ENCODE measurements at places on chromosomes 11 and 22.

- DNase-seq = no peak
These were observed 4.3 kb upstream of the OR51V1 start for GRCh38 chr11:5204787-5205186.

- DNase-seq = no peak
These were observed 10.6 kb downstream of the RAB6A start for GRCh38 chr11:73750228-73750627.

DNA sequence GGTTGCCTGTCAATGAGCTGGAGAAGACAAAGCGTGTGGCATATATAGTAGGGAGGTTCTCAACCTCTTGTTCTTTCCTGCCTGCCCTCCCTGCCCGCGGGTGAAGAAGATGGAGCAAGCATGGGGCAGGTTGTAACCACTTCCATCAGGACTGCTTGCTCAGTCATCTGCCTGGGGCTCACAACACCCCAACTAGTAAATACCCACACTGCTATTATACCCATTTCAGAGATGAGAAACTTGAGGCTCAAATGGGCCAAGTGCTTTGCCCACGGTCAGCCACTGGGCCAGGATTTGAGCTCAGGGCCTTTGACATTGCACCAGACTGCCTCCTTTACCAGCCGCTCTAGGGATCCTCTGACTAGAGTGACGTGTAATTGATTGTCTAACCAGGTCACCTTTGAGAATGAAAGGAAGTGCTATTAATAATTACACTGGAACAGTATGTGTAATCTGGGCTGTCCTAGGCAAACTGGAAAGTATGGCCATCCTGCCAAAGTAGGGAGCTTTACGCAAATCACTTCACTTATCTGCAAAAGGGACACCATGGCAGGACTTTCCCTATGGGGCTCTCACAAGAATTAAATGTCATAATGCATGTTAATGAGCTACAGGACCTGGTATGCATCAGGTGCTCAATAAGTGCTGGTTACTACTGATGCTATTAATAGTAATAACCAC, 2.8 kb upstream of the CDC42EP1 start:
- DNase-seq = no peak

DNA sequence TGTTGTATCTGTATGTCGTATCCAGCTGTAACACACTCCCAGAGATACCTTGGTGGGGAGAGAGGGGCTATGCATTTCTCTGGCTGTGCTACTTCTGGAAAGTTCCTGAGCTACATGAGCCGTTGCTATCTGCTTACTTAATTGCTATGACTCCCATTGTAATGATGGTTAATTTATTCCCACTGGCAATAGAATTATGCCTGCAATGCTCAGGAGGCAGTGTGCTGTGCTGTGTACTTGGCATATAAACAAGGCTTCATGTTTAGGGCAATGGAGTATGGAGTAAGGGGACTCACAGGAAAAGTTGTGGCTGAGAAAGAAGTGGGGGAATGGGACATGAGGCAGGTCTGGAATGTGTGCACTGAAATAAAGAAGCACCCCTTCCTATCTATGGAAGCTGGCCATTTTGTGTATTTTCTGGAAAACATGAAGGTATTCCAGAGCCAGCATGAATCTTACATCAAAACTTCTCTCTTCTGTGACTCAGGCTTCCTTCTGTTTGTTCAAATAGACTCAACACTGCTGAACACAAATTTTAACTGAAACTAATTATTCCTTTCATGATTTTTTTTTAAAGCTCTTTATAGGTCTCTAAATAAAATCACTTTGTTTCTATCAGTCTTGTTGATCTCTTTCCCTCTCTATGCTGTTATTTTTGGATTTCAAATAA, 40.6 kb downstream of the CD44 start:
- DNase-seq = no peak

DNA sequence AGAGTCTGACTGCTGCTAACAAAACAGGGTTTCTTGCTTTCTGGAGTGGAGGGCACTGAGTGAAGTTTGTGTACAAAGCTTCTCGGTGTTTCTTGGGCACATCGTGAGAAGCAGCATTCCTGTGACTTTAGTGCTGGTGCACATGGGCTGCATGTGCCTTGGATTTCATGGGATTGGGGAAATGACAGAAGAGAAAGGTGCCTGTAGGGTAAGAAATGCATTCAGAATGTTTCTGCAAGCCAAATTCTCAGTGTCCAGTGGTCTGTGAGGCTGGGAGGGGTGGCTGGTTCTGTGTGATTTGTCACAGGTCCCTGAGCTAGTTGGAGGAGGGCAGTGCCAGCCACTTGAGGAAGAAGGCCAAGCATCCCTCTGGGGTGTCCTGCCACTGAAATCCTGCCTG, 404.2 kb upstream of the NARS2 start:
- no peak for DNase-seq

- no peak for DNase-seq
These were observed 686 bp downstream of the LMF2 start for GRCh38 chr22:50506611-50507420.

GRCh38 chr22:35258191-35258988, 1.1 kb downstream of the HMGXB4 start:
- DNase-seq = no peak

- DNase-seq = no peak
These were observed 9.0 kb upstream of the USP28 start for GRCh38 chr11:113884361-113884836.

GRCh38 chr11:98358551-98358950, 662.2 kb upstream of the CNTN5 start:
- DNase-seq = no peak

- DNase-seq = no peak
These were observed 82.4 kb downstream of the AASDHPPT start for GRCh38 chr11:106159836-106160235.

DNA sequence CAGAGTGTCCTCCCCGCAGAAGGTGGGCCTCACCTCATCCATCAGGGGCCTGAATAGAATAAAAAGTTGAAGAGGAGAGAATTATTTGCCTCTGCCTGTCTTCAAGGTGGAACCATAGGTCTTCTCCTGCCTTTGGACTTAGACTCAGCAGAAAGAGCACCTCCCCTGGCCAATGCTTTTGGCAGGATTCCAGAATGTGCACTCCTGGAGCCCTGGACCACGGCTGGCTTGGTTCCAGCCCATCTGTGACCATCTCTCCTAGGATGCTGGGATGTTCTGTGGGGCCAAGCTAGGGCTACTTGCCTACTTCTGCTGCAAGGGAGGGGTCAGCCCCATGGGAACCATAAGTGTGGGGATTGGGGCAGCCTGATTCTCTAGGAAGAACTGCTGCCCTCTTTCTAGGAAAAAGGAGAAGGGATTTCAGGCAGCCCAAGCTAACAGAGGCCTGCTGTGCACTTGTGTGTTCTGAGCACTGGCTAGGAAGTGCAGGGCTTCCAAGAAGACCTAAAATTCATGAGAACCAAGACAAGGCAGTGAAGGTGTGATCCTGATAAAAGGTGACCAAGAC, 32.2 kb upstream of the SHANK2 start:
- DNase-seq = no peak

GRCh38 chr11:2315395-2316168, 13.8 kb downstream of the TSPAN32 start:
- no peak for DNase-seq

GRCh38 chr11:112163875-112164685, at the start of gene IL18:
Gene IL18 (minus strand): TSS chr11:112164094. CDS start chr11:112155053, 9,041 bp downstream.
- DNase-seq = peak; percentile 32

- DNase-seq = no peak
These were observed 545 bp upstream of the ZDHHC13 start for GRCh38 chr11:19116276-19116970.

- no peak for DNase-seq
These were observed 25.5 kb upstream of the OSBPL5 start for GRCh38 chr11:3190600-3190999.

DNA sequence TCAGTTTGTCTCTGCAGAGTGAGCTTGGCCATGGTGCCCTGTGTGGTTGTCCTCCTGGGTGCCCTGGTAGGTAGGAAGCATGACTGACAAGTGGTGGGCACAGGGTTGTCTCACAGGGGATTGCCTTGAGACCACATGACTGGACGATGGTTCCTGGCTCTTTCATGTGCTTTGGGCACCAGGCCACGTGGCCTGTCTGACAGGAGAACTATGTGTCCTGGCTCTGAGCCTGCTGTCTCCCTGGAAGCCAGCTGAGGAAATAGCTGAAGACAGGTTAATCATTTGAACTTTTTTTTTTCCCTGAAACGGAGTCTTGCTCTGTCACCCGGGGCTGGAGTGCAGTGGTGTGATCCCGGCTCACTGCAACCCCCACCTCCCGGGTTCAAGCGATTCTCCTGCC, 93.2 kb downstream of the LDLRAD3 start:
- DNase-seq = no peak

DNA sequence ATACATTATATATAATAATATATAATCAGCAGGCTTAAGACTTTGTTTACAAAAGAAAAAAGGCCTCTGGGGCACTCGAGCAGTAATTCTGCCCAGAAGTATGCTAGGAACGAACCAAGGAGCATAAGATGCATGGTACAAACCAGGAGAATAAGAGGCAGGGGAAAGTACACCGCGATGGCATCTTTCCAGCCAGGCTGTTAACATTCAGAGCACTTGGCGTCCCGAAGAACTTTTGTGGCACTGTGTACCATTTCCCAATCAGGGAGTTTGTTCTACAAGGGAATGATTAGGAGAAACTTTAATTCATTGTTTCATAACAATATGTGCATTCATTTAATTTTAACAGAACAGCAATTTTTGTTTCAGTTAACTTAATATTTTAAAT, 125.1 kb downstream of the WT1 start:
- DNase-seq = no peak

GRCh38 chr11:132942611-132943356, 589.5 kb downstream of the OPCML start:
- no peak for DNase-seq

GRCh38 chr11:61042961-61043540, 59.2 kb upstream of the CD5 start:
- peak; percentile 50 for DNase-seq

GRCh38 chr11:35751664-35752061, 89.1 kb downstream of the TRIM44 start:
- no peak for DNase-seq

- peak; percentile 63 for DNase-seq
These were observed at the start of gene PHLDA2 for GRCh38 chr11:2928605-2929530. Gene PHLDA2 (minus strand): TSS chr11:2929420. CDS start chr11:2929364, 56 bp downstream.

- DNase-seq = peak; percentile 9
These were observed 32.0 kb downstream of the LRRC32 start for GRCh38 chr11:76638270-76639197.

DNA sequence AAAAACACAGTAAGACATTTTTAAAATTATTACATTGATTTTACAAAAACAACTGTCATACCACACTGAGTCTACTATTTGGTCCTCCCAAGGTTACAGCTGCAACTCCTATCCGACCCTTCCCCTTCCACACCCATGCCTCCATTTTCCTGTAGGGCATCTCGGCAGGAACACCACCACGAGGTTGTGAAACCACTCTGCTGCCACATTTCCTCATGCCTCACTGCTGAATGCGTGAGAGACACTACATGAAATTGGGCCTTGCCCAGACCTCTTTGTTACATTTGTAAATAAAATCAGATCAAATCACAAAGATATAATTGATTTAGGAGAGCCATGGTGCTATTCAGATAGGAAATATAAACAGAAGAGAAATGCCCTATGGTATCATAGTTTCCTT, 2.0 kb downstream of the ARHGAP32 start:
- no peak for DNase-seq

DNA sequence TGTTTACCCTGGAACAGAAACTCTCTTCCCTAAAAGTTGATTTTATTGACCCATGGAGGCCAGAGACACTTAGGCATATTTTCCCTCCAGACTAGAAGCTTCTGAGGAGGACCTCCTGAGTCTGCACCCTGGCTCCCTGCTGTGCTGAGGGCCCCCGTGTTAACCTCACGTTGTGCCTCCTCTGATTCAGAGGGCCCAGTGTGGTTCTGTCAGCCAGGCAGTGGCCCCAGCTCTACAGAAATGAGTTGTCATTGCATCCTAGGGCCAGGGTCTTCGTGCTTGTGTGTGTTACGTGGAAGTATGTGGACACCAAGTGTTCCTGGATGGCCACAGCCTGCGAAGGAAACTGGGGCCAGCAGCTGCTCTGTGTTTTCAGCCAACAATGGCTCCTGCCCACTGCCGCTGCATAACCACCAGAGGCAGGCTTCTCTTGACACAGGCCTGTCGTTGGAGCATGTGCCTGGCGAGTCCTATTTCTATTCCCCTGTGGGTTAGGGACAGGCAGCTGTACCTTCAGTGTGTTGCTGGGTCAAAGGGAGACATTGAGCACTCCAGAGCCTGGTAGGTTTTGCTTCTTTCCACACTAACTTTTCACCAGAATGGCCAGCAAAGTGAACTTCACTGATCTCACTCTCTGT, 44.5 kb downstream of the MED15 start:
- no peak for DNase-seq

GRCh38 chr11:65562788-65563187, 4.6 kb upstream of the LTBP3 start:
- DNase-seq = no peak

DNA sequence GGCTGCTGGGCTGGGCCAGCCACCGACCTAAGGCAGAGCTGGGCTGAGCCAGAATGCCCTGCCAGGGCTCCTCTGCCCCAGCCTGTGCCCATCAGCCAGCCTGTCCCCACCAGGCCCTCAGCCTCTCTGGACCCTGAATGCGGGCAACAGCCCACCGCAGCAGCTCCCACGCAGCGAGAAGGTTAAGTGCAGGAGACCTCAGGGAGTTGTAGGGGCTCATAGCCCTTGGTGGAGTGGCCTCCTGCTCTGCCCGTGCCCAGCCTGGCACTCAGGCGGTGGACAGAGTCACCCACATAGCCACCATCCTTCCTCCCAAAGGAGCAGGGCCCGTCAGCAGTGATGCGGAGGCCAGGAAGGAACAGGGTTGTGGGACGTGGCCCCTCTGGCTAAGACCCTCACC, 19.1 kb downstream of the WNT7B start:
- DNase-seq = no peak

- no peak for DNase-seq
These were observed 559 bp downstream of the SNX19 start for GRCh38 chr11:130915603-130916237.

DNA sequence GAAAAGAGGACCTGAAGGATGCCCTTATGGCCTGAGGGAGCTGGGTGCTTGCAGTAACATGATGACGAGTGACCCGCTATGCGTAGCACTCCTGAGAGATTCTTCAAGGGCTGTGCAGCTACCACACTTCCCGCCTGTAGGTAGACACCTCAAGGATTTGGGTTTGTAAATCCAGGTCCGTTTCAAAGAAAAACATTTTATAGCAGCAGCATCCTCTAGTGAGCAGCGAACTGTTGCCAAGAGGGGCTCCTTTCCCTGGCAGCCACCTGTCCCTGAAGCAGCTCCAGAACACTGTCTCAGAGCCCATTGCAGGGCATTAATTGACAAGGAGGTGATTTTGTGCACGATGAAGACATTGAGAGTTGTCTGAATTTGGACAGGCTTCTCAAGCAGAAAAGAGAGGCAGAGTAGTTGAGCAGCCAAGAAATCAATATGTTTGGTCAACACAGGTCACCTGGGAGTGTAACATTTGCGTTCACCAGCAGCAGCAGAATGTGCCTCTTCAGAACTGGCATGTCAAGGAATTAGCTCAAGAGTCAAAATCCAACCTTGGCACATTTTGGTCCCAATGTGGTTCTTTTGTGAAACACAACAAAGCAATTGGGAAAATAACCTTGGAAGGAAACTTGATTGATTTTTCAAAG, 209.8 kb upstream of the MTNR1B start:
- DNase-seq = no peak

- no peak for DNase-seq
These were observed 56.3 kb downstream of the PPFIA1 start for GRCh38 chr11:70326833-70327232.

All from CD4-positive, alpha-beta T cell treated with Interleukin-15 for 1 hour (primary cell).